Non-pigmented ciliary epithelial cell (primary cell): ENCODE measurements at places on chromosomes 11 and 22.

- no peak for DNase-seq
Measured at GRCh38 chr22:48761546-48761945, 1066.1 kb downstream of the BRD1 start.

DNA sequence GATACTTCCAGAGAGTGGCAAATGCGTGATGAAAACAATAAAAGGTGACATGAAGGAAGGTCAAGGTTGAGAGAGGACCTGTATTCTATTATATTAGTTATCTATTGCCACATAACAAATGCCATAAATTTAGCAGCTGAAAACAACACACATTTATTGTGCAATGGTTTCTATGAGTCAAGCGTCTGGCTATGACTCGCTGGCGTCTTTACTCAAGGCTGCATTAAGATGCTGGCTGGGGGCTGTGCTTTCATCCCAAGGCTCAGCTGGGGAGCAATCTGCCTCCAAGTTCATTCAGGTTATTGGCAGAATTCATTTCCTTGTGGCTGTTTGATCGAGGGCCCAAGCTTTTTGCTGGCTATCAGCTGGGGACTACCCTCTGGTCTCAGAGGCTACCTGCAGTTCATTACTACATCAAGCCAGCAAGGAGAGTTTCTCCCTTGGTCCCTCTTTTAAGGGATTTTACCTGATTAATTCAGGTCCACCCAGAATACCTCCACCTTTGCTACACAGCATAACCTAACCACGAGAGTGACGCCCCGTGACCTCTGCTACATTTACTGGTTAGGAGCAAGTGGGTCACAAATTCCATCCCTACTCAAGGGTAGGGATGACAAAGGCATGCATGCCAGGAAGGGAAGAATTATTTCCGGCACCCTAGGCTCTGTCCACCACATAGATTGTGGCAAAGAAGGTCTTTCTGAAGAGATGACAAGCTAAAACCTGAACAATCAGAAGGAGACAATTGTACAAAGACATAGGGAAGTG is 549.1 kb downstream of the MN1 start:
- peak; percentile 79 for DNase-seq

DNA sequence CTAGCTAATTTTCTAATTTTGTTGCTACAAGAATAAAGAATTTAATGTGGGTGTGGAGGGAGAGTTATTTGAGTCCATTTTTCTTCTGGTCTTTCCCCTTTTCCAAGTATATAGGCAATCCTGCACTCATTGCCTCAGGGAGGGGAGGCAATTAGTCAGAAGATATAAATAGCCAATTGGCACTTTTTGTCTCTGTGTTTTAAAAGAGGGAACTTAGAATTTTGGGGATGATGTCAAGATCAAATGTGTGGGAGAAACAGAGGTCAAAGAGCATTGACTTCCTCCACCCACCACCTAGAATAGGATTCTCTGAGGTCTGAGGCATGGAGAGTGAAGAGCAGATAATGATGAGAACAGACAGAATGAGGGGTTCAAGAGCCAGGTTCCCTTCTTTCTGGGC is 120.3 kb upstream of the ZC3H12C start:
- no peak for DNase-seq

GRCh38 chr11:64246871-64247728 is at the start of gene PPP1R14B:
TSS of gene PPP1R14B (minus strand) at chr11:64246943. CDS start at chr11:64246673, 270 bp downstream.
- peak; percentile 37 for DNase-seq
